ENCODE measurements at places on chromosomes 11 and 22. TPM values are rescaled to one million over a fixed set of nuclear protein-coding genes. Genes with fewer than 3 reads are reported as not detected.

The GTSE1 gene
- 15.6 TPM for polyA plus RNA-seq

The KCNK7 gene
- 0.34 TPM for polyA plus RNA-seq

The DNAJB13 gene
- 0.10 TPM for polyA plus RNA-seq

The CENATAC gene
- 15.0 TPM for polyA plus RNA-seq

The FADD gene
- polyA plus RNA-seq: 38.1 TPM

The OR5M3 gene
- polyA plus RNA-seq: not detected

The IL18 gene
- 0.89 TPM for polyA plus RNA-seq

The SCGB2A2 gene
- not detected for polyA plus RNA-seq

The SCN2B gene
- polyA plus RNA-seq: 0.05 TPM

The LTBP3 gene
- polyA plus RNA-seq: 216 TPM

The TESMIN gene
- 2.2 TPM for polyA plus RNA-seq

The FAM83F gene
- not detected for polyA plus RNA-seq

The SCUBE1 gene
- polyA plus RNA-seq: not detected

The DNAL4 gene
- 12.1 TPM for polyA plus RNA-seq

The CCDC116 gene
- 0.27 TPM for polyA plus RNA-seq

The BIRC2 gene
- polyA plus RNA-seq: 48.0 TPM

The PARVA gene
- polyA plus RNA-seq: 68.9 TPM

All from IMR-90 (cell line).